CD8-positive, alpha-beta memory T cell (primary cell): ENCODE measurements at places on chromosomes 11 and 22.

- DNase-seq = no peak
Measured at GRCh38 chr22:21031545-21032036, 770 bp downstream of the SLC7A4 start.

DNA sequence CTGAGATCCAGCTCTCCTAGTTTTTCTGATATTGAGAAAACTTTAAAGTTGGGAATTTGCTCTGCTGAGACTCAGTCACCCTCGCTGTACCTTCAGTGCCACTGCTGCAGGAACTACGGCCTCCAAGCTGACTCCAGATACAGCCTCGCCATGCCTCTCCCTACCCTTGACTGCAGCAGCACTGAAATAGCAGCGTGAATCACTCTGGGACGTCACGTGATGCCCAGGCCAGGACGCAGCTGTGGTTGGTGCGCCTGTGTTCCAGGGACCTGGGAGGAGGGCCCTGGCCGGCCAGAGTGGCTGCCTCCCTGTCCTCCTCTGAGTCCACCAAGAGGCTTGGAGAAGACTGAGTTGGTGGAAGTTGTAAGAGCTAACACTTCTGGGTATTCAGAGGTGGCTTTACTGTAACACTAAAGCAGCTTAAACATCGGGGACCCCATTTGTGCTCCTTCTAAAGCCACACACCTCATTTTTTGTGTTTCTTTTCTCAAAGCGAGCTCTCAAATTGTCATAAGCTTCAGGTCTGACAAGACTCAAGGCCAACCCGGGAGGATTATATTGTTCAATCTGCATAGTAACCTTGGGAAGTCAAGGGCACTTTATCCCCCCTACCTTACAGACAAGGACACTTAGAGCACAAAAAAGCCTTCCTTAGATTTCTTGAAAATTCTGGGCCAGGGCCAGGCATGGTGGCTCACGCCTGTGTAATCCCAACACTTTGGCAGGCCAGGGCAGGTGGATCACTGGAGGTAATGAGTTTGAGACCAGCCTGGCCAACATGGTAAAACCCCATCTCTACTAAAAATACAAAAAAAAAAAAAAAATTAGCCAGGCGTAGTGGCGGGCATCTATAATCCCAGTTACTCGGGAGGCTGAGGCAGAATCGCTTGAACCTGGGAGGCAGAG is 4.2 kb upstream of the STIP1 start:
- DNase-seq = no peak

- no peak for DNase-seq
Measured at GRCh38 chr22:40028098-40028425, 33.3 kb downstream of the FAM83F start.

- no peak for DNase-seq
Measured at GRCh38 chr22:44142421-44143104, 38.2 kb upstream of the PARVG start.

DNA sequence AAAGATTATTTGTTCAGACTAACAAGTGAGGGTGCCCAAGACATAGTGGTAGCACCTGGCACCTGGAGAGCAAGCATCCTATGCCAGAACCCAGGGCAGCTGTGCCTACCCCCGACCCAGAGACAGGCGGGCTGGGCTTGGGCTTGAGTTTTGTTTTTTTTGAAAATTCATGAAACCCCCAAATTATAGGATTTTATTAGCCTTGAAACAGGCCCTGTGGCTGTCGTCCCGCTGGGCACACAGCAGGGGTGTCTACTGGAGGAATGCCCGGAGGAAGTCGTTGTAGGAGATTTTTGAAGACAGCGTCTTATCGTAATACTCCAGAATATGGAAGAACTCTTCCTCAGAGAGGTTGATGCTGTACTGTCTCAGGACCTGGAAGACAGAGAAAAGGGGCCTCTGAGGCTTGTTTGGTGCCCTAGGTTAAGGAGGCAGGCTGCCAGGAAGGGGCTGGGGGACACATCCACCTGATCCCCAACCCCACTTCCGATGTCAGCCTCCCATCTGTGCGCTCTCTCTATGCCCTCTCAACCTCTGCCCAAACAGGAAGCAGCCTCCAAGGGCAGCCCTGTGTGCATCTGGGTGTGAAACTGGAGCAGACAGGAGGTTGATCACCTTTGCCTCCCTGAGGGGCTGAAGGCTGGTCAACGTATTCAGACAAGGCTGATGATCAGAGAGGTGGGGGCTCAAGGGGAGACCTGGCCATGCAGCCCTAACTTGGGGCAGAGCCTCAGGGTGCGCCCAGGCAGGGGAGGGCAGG is 117.0 kb downstream of the MPPED1 start:
- no peak for DNase-seq

DNA sequence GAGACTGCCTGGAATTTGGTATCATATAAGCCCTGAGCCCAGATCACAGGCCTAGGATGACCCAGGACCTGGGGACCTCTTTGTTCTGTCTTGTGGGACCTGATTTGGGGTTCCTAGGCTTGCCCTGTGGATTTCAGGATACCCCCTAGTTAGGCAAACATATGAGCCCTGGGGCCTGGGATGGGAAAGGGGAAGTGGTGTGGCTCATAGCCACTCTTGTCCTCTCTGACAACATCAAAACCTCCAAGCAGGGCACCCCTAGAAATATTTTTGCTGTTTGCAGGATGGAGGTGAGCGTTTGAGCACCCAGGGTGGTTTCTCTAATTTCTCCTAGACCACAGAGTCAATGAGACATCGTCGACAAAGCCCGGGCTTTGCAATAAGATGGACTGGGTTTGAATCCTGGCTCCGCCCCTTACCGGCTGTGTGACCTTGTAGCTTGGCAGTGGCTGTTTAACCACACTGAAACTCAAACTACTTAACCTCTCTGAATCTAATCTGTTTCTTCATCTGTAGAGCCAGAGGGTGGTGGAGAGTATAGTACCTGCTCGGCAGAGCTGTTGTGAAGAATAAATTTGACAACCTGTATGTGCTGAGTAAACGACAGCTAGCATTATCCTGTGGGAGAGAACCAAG is 5.3 kb upstream of the LRRC10B start:
- DNase-seq = no peak

DNA sequence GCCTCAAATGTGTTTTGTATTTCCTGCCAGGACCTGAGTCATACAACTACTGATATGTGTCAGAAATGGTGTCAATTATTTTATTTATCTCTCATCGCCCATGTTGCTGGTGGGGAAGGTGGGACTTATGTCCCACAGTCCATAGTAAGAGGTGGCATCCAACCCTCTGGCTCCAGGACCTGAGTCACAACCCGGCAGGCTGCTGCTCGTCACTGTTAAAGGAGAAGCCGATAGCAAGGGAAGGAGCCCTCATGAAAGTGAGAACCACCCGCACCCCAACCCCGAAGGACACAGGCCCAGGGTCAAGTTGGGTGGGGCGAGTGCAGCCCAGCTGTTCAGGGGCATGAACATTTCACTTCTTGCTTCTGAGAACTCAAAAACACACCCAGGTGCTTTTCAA is 33.1 kb upstream of the TP53I11 start:
- no peak for DNase-seq

GRCh38 chr11:75560644-75561043 is 1.4 kb upstream of the SERPINH1 start:
- DNase-seq = no peak

GRCh38 chr11:20116825-20117224 is 43.5 kb downstream of the DBX1 start:
- DNase-seq = no peak

- DNase-seq = no peak
Measured at GRCh38 chr11:106409222-106409621, 331.8 kb downstream of the AASDHPPT start.

GRCh38 chr22:22700631-22701030 is 56.2 kb downstream of the GGTLC2 start:
- DNase-seq = no peak

DNA sequence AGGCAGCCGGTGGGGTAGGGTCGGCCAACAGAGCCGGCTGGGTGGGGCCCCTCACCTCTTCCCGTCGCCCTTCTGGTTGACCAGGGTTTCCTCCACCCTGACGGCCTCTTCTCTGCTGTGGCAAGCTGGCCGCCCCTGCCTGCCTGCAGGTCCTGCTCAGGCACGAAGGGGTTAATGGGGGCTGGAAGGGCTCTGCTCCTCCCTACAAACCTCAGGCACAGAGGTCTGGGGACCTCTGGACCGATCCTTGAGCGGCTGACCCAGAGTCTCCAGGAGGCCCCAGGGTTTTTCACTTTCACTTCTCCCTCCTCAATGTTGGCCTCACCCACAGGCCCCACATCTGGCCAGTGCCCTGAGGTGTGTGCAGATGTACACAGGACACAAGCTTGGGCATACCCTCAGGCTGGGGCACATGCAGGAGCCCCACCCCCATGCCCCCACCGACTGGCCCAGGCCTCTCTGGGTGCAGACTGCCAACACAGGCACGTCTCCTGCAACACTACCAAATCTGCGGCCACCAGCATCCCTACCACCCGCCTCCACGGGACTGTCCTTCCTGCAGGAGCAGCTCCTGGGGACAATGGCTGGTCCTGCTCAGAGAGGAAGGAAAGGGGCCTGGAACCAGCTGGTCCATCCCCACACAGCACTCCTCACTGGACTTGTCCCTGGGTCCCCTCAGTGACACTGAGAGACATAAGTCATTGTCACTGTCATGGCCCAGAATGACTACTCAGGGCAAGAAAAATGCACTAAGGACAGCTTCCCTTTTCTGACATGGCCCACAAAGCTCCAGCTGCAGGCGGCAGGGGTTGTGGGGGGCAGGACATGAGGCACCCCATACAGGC is 3.2 kb upstream of the TBX1 start:
- DNase-seq = no peak

DNA sequence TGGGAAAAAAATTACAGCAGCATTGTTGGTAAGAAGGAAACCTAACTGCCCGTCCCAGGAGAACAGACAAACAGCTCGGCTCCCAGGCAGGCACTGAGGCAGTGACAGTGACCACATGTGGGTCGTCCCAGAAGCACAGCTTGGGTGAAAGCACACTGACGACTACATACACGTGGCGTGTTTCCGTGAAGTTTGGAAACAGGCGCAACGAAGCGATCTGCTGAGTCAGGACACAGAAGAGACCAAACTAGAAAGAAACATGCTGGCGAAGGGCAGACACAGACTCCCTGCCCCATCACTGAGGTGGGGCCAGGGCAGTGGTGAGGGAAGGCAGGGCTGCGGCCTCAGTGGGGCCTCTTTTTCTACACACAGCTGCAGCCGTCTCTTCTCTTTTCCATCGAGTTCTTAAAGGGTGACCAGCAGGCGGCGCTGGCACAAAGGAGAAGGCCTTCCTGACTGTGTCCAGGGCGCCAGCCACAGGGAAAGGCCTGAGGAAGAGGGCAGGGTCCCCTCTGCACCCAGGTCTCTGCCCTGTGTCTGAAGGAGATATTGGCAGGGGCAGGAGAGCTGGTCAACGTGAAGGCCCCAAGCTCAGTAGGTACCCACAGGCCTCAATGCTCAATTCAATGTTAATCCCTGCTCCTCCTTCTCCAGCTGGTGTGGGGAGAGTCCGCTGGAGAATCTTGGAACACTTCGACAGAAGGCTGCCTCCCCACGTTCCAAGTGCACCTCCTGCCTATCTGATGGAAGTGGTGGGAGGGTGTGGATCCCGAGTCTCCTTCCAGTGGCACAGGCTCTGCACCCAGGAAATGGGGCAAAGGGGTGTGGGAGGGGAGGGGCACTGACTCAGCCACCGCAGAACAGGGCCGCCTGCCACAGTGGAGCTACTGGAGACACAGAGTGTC is 19.9 kb downstream of the CARS1 start:
- peak; percentile 36 for DNase-seq

DNA sequence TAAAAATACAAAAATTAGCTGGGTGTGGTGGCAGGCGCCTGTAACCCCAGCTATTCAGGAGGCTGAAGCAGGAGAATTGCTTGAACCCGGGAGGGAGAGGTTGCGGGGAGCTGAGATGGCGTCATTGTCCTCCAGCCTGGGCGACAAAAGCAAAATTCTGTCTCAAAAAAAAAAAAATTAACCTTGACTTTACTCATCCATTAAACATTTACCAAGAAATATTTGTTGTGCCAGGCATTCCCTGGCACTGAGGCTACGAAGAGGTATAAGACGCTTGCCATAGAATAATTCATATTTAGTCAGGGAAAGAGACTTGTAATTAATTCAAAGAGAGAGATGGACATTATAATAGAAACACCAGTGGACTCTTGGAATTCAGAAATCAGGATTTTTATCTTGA is 13.2 kb upstream of the PAFAH1B2 start:
- DNase-seq = no peak

- DNase-seq = peak; percentile 50
Measured at GRCh38 chr11:65180877-65181568, 705 bp upstream of the CAPN1 start.

GRCh38 chr11:113447621-113448315 is 27.4 kb downstream of the DRD2 start:
- no peak for DNase-seq

DNA sequence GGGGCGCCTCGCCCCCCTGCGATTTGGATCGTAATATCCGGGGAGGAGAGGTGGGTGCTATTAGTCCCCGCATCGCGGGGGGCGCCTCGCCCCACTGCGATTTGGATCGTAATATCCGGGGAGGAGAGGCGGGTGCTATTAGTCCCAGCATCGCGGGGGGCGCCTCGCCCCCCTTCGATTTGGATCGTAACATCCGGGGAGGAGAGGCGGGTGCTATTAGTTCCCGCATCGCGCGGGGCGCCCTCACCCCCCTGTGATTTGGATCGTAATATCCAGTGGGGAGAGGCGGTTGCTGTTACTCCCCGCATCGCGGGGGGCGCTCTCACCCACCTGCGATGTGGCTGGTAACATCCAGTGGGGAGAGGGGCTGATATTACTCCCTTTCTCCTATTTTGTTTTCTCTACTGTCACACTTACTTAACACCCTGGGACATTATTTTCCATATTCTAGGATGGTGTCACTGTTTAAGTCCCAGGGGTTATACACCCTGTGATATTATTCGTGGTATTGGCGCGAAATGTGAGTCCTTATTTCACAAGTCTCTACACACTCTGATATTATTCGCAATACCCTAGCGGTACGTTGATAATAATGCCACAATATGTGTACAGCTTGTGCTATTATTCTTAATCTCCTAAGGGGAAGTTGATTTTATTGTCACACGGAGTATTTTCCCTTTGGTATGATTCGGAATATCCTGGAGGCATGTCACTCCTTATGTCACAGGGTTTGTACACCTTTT is 57.8 kb upstream of the ALDH3B2 start:
- peak; percentile 57 for DNase-seq

DNA sequence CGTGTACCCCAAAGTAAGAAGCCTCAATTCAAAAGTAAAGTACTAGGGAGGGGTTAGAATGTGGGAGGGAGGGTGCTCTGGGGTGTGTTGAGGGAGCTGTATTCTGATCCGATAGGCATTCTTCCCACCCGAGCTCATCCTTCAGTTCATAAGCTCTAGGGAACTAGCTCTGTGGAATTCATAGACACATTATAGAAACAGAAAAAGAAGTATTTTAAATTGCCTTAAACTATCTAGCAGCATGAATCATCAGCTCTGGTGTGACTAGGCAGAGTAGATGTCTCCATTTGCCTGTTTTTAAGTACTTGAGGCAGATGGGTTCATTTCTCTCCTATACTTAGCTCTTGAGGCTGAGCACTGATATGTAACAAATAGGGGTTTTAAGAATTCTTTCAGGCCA is 7.3 kb upstream of the SGSM3 start:
- no peak for DNase-seq

DNA sequence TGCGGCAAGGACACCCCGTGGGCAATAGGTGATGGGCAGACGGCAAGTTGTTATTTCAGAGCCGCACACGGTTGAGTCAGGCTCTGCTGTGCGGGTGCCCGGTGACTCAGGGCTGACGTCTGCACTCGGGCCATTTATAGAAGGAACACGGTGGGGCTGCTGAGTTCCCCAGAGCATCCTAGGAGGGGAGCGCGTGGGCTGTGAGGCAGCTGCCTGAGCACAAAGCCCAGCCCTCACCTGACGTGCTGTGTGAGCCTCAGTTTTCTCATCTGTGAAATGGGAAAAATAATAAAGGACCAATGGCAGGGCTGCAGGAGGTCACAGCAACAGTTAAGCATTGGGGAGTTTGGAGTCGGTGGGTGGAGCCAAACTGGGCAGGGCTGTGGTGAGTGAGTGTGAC is 11.3 kb upstream of the RHOD start:
- no peak for DNase-seq
